ENCODE measurements at places on chromosomes 2 and 18.

GRCh38 chr2:98556344-98557033, 51.8 kb downstream of the COA5 start:
- no peak for DNase-seq

DNA sequence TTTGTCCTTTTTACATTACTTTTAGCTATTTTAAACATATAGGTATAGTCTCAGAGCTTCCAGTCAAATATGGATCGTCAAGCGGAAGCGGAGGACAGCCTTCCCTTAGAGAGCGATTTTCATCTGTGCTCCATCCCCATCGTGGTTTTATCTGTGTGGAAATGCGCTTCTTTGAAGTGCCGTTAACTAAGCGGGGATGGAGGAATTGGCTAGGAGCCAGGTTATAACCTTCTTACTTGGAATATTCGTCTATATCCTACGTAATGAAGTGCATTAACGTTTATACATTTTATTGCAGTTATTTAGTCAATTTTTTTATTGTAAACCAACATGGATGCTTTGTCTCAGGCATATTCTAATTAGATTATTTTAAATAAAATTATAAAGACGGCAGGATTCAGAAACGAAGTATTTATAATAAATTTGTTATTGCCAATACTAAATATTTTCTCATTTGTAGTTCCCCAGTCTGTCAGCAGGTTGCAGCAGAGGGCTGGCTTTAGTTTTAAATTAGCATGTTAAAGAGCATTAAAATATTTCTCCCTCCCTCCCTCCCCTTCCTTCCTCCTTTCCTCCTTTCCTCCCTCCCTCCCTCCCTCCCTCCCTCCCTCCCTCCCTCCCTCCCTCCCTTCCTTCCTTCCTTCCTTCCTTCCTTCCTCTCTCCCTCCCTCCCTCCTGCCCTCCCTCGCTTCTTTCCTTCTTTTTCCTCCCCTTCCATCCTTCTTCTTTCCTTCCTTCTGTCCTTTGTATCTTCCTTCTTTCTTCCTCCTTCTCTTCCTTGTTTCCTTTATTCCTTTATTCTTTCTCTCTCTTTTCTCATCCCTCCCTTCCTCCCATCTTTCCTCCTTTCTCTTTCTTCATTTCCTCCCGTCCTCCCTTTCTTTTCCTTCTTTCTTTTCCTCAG, 80.6 kb upstream of the DOCK10 start:
- no peak for DNase-seq

- no peak for DNase-seq
These were observed 122.5 kb downstream of the TMEFF2 start for GRCh38 chr2:192072261-192072660.

- no peak for DNase-seq
These were observed 6.4 kb upstream of the SH3BP4 start for GRCh38 chr2:234945339-234945873.

- DNase-seq, result peak; percentile 65
These were observed 137.3 kb downstream of the SETBP1 start for GRCh38 chr18:44817831-44818473.

- DNase-seq, result no peak
These were observed 110.9 kb upstream of the PNPT1 start for GRCh38 chr2:55804535-55804934.

GRCh38 chr2:158619496-158619895, 162.7 kb downstream of the PKP4 start:
- DNase-seq, result no peak

DNA sequence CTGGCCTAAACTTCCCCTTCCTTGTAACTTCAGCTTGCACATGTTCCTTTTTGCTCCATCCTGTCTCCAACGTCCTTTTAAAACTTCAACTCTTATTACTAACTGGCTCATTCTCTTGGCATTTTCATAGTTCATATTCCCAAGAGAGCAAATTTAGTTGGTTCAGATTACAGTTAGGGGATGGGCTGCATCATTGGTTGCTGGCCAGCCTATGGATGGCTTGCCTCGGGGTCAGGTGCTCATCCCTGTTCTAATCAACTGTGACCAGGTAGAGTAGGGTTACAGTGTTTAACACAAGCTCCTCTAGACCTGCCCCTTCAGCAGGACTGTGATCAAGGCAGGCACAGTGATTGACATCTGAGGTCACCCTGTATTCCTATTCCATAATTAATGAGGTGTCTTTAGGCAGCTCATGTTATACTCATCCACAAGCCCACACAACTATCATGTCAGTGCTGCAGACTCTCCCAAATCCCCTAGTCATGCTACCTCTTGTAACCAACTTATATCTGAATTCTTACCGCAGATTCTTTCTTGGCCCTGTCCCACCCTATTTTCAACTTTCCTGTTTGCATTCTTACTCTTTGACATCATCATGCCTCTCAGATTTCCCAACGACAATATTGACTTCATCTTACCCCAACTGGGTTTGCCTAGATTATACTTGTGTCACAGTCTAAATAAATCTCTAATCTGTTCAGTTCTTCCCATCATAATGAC, 293.3 kb downstream of the MTX2 start:
- no peak for DNase-seq

DNA sequence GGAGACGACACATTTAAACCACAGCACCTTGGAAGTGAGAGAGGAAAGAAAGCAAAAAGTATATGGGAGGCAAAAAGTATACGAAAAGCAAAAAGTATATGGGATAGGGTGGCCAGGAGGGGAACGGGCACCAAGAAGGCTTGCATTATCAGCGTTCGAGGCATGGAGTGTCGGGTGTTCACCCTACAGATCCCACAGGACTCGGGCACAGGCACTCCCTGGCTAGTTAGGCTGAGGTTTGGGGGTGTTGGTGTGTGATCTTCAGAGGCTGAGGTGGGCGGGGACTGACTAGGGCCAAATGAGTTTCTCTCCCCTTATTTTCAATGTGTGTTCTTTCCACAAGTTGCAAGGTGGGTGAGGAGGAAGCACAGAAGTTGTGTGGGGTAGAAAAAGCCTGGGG, 86.6 kb downstream of the EVA1A start:
- DNase-seq, result no peak

GRCh38 chr2:20378891-20379519, 28.4 kb upstream of the PUM2 start:
- DNase-seq, result peak; percentile 70

- DNase-seq, result no peak
These were observed 218.0 kb downstream of the DYSF start for GRCh38 chr2:71671203-71671854.

GRCh38 chr18:30510882-30511281, 531.7 kb downstream of the DSC3 start:
- DNase-seq, result no peak

DNA sequence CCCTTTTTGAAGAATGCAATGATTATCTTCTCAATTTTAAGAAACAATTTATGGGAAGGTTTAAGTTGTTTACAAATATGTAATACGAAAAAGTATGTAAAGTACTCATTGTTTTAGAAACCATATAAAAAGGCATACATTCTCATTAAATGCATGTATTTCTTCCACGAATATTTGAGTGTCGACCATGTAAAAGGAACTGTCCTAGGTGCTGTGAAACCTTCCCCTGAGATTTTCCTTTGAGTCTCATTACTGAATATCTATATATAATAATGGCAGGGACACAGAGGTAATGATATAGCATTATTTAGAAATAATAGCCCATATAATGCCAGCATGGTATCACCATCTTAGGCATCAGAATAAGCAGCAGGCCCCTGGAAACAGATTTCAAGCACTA, 239.3 kb downstream of the ERBB4 start:
- no peak for DNase-seq

DNA sequence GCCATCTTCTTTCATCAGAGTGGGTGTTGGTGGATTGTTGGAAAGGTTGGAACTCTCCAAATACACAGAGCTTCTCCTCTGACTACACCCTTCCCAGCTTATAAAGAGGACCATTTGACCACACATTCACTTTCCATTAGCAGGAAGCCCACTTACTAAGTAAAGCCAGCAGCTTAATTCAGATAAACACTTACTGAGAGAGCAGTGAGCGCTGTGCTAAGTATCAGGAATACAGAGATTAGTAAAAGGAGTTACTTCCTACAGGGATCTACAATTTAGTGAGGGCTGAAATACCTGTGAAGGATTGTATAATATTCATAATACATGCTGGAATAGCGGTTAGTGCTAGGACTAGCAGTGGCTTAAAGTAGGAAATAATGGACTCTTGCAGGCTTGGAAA, 343.0 kb downstream of the NYAP2 start:
- no peak for DNase-seq

DNA sequence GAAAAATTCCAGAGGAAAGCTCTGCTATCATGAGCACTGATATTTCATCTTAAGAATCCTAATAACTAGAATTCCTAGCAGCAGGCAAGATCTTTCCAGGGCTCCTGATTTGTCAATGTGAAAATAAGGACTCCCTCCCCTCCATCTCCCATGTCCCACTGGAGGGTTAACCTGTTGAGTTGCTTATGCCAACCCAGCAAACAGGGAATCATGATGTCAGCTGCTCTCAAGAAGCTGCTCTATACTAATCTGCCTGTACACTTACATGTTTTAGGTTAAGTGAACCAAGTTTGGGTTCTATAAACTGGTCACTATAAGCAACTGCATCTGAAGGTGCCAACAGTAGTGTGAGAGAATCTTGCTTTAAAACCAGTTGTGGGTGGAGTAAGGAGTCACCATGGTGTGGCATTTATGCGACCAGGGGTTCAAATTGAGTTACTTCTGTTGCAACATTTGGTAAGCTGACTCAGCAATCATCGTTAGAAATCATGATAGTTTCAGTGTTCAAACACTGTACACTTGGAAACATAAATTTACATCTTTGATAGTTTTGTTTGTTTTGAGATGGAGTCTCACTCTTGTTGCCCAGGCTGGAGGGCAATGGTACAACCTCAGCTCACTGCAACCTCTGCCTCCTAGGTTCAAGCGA, 53.4 kb downstream of the STK25 start:
- no peak for DNase-seq

DNA sequence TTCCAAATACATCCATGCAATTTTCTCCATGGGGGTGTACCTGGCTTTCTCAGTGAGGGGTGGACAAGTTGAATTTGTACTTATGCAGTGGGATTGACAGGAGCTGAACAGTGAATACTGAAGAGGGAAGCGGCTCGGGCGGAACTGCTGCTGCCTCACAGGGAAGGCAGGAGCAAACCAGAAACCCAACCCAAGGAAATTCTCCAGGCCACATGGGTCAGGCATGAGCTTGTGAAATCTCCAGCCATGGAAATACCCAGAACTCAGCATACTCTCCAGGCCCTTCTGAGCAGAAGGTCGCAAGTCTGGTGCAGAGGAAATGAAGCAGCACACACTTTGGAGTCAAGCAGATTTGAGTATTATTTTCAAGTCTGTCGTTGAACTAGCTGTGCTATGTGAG, 26.5 kb upstream of the INO80C start:
- no peak for DNase-seq

DNA sequence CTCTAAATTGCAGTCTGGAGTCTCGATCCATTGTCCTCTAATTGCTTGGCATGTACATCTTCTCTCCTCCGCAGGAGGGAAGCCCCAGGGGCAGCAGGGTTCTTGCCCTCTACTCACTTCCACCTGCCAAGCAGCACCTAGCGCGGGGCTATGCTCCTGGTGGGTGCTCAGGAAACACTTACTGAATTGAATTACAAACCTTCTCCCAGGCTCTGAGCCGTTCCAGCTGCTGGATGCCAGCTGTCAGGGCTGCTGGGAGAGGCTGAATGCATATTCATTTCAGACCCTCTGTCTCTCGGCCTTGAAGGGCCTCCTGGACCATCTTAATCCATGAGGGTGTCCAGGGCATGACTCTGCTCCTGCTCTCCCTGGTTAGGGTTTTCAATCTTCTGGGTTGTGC, 94.0 kb downstream of the CELF4 start:
- no peak for DNase-seq

GRCh38 chr2:166491461-166491860, 2.6 kb downstream of the SCN7A start:
- no peak for DNase-seq

DNA sequence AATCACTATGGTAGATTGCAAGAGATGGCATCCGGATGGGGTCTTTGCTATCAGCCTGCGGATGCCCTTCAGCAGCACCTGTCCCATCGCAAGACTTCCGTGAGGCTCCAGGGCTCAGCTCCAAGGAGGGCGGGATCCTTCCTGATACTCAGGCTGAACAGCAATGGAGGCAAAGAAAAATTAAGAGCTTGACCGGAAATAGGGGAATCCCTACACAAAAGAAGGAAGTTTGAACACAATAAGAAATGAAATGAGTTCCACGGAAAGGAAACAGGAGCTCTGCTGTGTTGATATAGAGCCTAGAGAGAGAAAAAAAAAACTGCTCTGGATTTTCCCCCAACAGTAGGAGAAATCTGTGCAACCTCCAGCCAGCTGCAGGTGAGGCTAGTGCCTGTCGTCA, 91.9 kb downstream of the ARL4C start:
- DNase-seq, result no peak

DNA sequence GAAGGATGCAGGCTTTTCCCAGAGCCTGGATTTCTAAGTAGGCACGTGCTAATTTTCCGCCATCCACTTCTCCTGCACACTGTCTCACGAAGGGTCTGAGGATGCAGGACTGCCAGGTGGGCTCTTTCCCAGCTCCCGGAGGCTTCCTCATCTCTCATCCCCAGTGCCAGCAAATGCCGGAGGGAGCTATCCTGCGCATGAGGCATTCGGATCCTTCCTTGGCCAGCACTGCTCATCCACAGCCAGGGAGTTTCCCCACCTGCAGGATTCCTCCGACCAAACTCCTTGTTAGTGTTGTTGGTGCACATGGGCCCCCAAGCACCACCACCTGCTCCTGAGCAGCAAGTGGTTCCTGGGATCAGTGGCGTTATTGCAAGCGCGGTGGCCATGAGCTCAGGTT, 5.0 kb downstream of the CNDP1 start:
- DNase-seq, result no peak

DNA sequence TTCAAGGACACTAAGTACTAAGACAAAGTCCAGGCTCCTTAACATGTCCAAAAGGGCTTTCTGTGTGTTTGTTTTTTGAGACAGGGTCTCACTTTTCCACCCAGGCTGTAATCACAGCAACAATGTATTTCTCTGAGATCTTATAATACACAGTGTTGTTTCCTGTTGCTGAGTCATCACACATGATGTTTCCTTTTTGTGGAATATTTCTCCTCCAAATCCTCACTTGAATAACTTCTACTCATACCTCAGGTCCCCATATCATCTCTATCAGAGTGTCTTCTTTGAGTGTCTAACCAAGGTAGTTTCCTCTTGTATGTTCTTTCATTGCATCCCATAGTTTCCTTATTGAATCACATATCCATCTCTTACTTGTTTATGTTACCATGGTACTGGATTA, 632.0 kb upstream of the PIK3C3 start:
- no peak for DNase-seq

GRCh38 chr18:59353079-59353680, 5.9 kb downstream of the LMAN1 start:
- no peak for DNase-seq

DNA sequence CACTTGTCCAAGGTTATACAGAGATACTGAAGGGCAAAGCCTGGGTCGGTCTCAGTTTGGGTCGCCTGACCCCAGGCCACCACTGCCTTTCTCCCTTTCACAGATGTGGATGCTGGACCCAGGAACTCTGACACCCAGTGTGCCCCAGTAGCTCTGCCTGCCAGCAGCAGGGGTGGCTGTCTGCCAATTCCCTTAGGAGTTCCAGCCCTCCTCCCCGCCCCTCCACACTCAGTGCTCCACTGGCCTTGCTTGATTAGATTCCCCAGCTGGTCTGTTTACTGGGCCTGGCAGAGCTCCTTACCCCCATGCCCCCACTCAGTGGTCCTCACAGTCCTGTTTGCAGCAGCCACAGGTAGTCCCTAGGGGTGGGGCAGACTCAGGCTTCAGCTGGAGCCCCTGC, 75.5 kb downstream of the NPAS2 start:
- no peak for DNase-seq

- no peak for DNase-seq
These were observed 20.0 kb downstream of the MALT1 start for GRCh38 chr18:58691256-58691655.

GRCh38 chr2:129189617-129190319, 789.7 kb upstream of the RAB6C start:
- no peak for DNase-seq
